Stimulated activated memory B cell treated with anti-CD40 and anti-IgM and Interleukin-4, amounts not matched to agents 10 μg/mL and 1 μg/mL and 100 μg/mL, for 72 hours (primary cell): ENCODE measurements at places on chromosomes 1 and 21.

- no peak for ATAC-seq
These were observed 37.4 kb upstream of the HAO2 start for GRCh38 chr1:119331190-119331515.

GRCh38 chr1:61143821-61144424, 61.6 kb downstream of the NFIA start:
- ATAC-seq, result no peak

DNA sequence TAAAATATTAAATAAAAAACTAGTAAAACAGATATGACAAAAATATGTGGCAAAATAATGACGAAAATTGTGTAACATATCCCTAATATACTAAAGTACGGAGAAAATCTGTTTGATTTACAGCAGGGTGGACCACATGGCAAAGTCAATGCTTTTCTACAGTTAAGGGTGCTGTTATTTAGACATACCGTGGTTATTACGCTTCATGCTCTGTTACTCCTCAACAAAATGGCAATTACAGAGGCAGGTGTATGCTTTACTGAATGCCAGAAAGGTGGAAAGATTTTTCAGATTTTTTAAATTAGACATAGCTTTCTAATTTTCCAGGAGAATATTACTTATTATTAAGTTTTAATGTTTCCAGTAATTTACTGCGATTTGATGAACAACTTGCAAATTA, 343.9 kb upstream of the DPYD start:
- ATAC-seq, result no peak

- ATAC-seq, result no peak
These were observed 216.6 kb downstream of the ST6GALNAC3 start for GRCh38 chr1:76291191-76291590.

- peak; percentile 44 for ATAC-seq
These were observed 178.1 kb downstream of the NPHP4 start for GRCh38 chr1:5814046-5814619.

GRCh38 chr1:93764366-93764750, 82.7 kb upstream of the BCAR3 start:
- no peak for ATAC-seq

- ATAC-seq, result no peak
These were observed 2.9 kb downstream of the CD84 start for GRCh38 chr1:160576390-160576789.

DNA sequence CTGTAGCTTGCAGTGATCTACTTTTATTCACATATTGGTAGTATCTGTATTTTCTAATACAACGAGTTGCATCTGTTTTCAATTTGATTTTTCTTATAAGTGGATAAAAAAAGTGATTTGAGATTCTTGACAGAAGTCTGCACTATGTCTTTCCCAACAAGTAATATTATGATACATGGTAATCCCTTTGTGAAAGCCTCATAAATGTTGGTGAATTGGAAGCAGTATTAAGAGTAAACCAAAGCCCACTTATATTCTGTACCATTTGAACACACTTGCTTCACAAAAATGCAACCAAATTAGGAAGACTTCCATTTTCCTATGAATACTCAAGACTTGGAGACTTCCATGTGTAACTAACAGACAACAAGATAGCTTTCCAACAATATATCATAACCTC, 172.0 kb downstream of the HMCN1 start:
- no peak for ATAC-seq

DNA sequence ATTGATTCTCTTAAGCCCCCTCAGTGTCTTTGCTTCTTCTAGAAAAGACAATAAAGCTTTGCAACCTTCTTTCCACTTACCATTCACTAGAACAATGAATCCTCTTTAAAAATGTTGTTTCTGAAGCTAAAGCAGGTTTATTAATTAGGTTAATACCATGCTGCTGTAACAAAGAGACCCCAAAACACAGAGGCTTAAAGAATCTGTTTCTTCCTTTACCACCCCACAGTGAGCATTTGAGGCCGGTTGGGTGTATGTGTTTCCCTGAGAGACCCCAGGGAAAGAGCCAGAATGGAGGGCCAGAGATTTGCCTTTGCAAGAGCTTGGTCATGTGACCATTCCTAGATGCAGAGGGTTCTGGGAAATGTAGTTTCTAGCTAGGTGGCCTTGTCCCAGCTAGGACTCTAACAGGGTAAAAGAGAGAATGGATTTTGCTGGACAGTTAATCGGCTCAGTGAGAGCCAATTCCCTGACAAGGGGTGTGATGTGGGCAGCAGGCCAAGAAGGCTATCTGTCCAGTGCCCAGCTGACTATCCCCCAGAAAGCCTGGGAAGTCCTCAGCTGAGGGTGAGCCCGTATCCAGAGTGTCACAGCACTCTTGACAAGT, 191.8 kb upstream of the TMEM51 start:
- no peak for ATAC-seq

DNA sequence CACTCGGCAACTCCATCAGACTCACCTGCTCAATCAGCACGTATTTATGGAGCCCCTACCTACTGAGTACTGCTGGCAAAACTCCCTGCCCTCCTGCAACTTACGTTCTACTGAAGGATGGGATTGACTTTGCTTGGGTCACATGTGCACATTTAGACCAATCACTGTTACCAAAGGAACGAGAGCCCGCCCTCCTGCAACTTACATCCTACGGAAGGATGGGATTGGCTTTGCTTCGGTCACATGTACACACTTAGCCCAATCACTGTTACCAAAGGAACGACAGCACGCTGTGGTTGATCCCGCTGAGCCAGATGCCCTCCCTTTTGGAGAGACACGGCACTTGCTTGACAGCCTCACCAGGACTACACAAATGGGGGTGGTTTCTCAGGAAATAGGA, 46.0 kb downstream of the UBIAD1 start:
- no peak for ATAC-seq

GRCh38 chr1:208129060-208129459, 115.1 kb downstream of the PLXNA2 start:
- no peak for ATAC-seq

DNA sequence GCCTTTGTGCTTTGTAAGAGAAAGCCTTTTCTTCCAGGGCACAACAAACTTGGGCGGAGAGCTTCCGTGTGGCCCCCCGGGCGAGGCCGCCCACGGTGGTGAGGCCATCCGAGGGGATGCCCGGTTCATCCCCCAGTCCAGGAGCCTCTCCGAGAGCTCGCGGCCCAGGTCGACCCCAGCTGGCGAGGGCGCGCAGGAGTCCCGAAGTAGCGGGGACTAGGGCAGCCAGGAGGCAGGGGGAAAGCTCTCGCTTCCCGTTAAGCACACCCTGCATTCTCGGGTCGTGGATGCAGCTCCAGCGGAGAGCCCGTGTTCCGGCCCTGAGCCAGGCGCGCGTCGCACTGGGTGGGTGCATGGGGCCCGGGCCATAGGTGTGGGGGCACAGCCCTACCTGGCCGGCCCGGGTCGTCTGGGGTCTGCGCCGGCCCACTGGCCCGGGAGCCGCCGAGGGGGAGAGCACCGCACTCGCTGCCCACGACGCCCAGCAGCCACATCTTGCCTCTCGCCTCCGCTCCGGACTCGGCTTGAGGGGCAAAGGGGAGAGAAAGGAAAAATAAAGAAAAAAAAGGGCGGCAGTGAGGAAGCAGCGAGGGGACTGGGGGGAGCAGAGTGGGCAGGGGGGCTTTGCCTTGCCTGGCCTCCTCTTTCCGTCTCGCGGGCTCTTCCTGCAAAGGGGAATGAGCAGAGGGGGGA, 1.8 kb downstream of the RNF220 start:
- ATAC-seq, result peak; percentile 49

DNA sequence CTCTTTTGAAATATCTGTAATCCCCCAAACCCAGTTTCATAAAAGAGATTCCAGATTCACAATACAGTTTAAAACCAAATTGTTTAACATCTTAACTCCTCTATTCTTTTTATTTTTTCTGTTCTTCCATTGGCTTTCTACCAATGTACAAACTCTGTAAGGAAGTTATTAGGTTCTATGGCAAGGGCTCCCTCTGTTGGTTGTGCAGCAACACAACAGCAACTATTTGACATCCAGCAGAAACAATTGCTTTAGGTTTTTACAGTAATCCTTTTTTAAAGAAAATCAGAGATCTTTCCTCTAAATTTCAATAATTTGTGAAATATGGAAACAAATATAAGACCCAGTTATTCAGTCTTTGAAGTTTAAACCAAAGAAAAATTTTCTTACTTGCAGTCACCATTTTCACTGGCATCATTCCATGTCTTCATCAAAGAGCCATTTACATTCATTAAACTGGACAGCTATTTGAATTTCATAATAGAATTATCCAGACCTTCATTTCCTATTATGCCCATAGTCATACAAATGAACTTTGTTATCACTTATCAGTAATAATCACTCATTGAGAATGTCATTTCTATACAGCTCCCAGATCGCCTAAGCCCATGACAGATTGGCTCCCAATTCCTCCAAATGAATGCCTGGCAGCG, 46.5 kb upstream of the RNF11 start:
- no peak for ATAC-seq
